DND-41 (cell line): ENCODE measurements at places on chromosomes 7 and 10.

DNA sequence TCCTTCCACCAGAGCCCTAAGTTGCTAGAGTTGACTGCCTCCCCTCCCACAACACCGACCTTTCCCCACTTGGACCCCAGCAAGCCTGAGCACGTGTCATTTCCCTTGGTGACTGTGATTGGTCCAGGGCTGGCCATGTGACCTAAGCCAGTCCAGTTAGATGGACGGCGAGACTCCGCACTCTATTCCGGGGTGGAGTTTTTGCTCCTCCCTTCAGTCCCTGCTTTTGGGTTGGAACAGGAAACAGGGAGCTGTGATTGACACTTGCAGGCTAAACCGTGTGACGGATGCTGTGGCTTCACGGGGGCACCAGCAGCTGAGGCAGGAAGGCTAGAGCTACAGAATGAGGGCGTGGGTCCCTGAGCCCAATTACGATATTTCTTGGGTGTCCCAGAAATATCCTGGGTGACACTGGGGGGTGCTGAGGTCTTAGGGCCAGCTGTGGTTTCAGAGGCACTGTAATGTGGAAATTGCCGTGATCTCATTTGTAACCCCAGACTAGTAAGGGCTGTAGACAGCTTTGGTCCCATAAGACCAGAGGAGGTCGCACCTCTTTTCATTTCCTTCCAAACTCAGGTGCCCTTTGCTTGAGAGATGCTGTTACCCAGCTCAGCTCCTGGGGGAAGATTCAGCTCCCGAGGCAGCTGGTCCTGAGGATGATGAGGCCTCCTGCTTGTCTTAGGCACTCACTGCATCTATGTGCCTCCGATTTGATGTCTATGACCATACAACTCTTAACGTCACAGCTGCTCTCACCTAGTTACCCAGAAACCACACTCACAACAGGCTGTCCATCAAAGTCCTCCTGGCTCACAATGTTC lies 102.7 kb upstream of the NPTX2 start:
- DNase-seq: no peak

- no peak for DNase-seq
Measured at GRCh38 chr10:20418286-20418685, 478.8 kb downstream of the NEBL start.

- DNase-seq: no peak
Measured at GRCh38 chr7:106613848-106614560, 47.0 kb downstream of the CCDC71L start.

DNA sequence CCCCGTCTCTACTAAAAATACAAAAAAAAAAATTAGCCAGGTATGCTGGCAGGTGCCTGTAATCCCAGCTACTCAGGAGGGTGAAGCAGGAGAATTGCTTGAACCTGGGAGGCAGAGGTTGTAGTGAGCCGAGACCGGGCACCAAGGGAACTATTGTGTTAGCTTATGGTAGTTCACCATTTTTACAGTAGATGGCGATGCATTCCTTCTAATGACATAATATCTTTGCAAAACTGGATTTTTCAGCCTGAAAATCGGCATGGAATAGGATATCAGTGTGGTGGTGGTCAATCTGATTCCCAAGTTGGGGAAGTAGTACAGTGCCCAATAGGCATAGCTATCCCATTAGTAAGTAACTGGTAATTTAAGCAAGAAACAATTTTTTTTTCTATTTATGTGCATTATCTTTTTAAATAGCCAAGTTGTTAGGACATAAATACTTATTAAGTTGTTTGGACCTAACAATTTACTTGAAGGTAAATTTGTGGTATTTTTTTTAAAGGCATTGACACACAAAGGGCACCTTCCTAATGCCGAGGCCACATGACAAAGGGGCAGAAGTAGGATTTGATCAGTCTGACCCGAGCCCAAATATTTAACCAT lies 17.6 kb upstream of the IMPDH1 start:
- DNase-seq: peak; percentile 23

DNA sequence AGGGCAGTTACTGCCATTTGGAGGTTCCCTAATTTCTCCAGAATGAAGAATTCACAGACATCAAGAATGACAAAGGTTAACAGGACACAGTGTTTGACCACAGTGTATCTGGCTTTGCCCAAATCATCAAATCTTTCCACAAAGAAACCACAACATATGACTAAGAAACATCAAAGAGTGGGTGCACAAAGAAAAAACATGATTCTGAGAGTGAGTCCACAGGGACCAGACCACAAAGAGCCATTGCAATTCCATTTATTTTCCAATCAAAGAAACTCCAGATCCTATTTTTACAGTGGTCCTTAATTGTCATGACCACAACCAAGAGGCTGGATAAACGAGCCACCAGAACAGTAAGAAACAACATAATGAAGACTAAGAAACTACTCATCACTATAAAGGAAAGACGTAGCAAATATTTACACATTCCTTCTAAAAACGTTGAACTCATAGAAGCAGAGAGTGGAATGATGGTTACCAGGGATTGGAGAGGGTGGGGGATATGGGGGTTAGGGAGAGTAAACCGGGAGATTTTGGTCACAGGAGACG lies 286.5 kb downstream of the DOCK4 start:
- DNase-seq: no peak

GRCh38 chr7:17654940-17655339 lies 285.4 kb downstream of the SNX13 start:
- no peak for DNase-seq

GRCh38 chr10:104931612-104932134 lies 290.6 kb downstream of the SORCS3 start:
- DNase-seq: no peak

DNA sequence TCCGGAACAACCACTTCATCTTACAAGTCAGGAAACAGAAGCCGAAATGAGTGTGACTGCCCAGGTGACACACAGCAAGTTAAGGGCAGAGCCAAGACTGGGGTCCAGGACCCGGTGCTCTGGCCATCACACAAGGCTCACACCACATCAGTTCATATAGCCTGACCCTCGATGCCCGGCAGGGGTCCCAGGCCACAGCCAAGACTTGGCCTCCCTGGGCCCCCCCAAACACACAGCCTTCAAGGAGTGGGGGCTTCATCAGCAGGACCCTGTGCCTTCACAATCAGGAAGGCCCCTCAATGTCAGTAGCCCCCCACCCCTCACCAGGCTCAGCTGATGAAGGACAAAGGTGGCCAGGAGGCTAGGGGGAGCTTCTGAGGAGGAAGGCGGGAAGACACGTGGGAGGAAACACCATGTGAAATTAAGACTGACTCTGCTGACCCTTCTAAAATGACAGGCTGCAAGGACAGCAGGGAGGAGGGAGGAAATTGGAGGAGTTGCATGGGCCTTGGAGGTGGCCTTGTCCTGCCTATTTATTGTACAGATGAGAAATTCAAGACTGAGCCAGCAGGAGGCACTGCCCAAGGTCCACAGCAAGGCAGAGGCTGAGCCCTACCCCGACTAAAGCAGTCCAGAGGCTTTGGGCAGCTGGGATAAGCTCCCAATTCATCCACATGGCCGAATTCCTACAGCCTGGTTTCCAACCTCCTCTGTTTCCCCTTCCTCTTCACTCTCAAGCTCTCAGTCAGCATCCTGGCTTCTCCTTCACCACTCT lies 216.1 kb upstream of the ZMIZ1 start:
- peak; percentile 20 for DNase-seq

DNA sequence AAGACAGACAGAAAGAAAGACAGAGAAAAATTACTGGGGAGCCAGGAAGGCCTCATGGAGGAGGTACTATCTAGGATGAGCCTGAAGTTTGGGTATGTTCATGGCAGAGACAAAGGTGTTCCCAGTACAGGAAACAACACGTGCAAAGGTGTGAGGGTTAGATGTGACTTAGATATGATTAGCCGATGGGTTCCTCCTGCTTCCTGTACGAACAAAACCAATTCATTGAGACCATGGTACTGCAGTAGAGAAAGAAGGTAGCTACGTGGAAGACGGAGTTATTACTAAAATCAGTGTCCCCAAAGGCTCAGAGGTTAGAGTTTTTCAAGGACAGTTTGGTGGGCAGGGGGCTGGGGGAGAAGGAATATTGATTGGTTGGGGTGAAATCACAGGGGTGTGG lies 55.2 kb upstream of the CHST3 start:
- no peak for DNase-seq

DNA sequence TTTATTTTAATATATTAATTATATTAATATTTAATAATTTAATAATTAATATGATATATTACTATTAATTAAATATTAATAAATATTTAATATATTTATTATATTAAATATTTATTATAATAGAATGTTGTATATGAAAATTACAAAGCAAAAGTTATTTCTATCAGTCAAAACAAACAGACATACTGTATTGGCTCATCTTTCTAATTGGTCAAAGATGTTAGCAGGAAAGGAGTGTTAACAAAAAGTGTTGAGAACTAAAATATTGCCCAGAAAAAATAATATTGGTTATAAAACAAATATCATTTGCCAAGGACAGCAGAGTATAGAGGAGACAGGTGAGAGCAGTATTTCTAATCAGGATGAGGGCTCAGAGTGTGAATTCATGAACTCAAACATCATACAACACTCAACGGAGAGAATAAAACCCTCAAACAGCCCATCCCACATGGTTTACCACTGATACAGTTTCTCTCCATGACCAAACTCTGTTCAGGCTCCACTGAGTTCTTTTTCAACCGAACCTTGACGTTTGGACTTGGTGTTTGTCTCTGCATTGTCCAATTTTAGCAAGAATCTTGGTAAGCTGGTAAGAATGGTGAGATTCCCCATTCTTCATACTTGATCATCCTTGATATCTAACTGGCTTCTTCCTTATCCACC lies 58.0 kb downstream of the TSPAN12 start:
- DNase-seq: no peak

GRCh38 chr7:100632951-100633717 lies 8.2 kb downstream of the TFR2 start:
- no peak for DNase-seq

- DNase-seq: no peak
Measured at GRCh38 chr10:86663576-86664339, 4.6 kb upstream of the LDB3 start.

DNA sequence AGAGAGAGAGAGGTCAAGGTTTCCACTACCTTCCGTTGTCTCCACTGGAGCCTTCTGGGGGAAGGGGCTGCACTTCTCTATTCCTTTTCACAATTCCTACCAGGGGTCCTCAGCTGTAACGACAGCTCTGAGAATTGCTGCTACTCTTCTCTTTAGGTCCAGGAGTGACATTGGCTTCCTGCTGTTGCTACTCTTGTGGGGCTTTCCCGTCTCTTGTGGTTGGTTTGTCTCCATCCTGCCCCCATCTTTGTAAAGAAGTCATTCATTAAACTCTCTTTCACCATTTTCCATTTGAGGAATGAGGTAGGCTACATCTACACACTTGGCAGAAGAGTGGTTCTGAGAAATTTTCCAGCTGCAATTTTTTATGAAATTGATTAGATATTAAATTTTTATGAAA lies 238.8 kb upstream of the LYZL1 start:
- DNase-seq: no peak

- DNase-seq: no peak
Measured at GRCh38 chr7:146659732-146660131, 543.1 kb downstream of the CNTNAP2 start.

DNA sequence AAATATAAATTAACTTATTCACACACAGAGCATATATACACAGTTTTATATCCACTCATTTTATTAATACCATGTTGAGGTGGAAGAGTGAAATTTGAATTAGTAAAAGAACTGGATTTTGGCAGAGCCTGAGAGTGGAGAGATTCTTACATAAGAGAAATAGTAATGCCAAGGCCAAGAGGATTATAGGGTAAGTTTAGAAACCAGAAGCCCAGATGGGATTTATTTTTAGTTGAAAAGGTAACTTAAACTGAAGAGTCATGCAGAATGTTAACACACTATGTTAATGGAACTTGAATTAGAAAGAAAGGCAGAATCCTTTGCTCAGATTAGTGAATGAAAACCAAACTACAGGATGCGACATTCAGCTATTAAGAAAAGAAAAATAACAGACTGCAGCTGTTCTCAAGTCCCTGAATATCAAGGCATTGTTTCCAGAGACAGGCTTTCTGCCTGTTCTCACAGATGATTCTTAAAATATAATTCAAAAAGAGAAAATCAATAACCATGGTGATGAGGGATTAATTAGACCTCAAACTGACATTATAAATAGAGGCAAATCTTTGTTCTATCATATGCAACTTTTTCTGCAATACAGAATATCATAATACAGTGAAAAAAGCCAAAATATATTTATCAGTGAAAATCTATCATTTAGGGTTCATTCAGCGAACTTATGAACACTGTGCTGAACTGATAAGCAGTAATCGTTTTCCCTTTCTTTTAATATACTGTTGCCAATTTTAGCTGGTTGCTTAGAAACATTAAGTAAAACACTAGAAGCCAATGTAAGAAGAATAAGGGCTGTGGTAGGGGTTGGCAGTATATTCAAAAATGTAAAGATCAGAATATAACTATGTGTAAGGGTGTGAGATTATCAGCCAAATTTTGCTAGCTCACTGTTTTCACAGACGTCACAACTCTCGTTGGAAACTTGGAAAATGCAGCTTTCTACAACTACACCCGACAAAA lies 34.4 kb downstream of the HECTD2 start:
- no peak for DNase-seq

- DNase-seq: no peak
Measured at GRCh38 chr7:151630851-151631569, 111.3 kb upstream of the RHEB start.

GRCh38 chr7:71497256-71497946 lies 365.5 kb downstream of the GALNT17 start:
- no peak for DNase-seq

DNA sequence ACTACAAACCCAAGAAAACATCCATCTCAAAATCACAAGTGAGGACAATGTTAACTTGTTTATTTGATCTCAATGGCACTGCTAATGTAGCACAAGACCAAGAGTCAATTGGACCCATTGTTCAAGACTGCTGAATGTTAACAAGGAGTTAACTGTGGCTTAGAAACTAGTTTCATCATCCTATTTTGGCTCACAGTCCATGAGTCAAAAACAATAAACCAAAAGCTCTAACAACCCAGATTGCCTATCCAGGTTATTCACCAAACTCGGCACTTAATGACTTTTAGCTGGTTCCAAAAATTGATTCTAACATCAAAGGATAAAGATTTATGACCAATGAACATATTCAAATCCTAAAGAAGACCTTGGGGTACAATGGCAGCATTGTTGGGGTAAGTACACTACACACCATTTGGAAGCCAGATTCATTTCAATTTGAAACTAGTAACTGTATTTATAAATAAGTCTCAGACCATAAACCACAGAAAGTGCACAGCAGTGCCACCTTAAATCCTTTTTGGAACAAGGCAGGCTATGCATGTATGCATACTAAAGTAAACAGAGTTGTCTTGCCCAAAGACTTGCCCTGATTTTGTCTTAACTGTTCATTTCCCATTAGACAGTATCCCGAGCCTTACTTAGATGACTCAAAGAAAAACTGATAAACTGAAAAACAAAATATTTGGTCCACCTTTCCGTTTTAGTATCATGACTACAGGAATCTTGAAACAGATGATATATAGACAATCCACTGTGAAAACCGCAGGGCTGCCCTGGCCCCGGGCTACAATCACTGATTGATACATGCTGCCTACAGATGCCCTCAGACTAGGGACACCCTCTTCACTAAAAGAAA lies 84.5 kb downstream of the SRPK2 start:
- no peak for DNase-seq

GRCh38 chr7:135802697-135803096 lies 54.1 kb upstream of the FAM180A start:
- DNase-seq: no peak
